ENCODE measurements at places on chromosomes 1 and 21. TPM values are rescaled to one million over a fixed set of nuclear protein-coding genes. Genes with fewer than 3 reads are reported as not detected.

The AK5 gene
- total RNA-seq, result 8.7 TPM

The SYTL1 gene
- total RNA-seq, result 0.50 TPM

The PRR9 gene
- total RNA-seq, result not detected

The CAMK1G gene
- 0.22 TPM for total RNA-seq

The BGLAP gene
- 1.2 TPM for total RNA-seq

The S100A7 gene
- total RNA-seq, result not detected

The PDC gene
- total RNA-seq, result not detected

The CAMTA1 gene
- total RNA-seq, result 67.8 TPM

The SPRR2G gene
- total RNA-seq, result not detected

The TAL1 gene
- total RNA-seq, result not detected

The TNFSF18 gene
- not detected for total RNA-seq

The DPT gene
- total RNA-seq, result not detected

The ZNF687 gene
- total RNA-seq, result 15.6 TPM

The RORC gene
- total RNA-seq, result not detected

The SPRR1A gene
- total RNA-seq, result not detected

The TNFSF4 gene
- total RNA-seq, result 0.07 TPM

The S100A16 gene
- total RNA-seq, result 412 TPM

The CHIA gene
- not detected for total RNA-seq

The OR2L3 gene
- total RNA-seq, result not detected

The CRYZL1 gene
- total RNA-seq, result 16.6 TPM

The IGSF3 gene
- total RNA-seq, result 17.9 TPM

The FAM131C gene
- 16.5 TPM for total RNA-seq

The LCE3E gene
- not detected for total RNA-seq

The A3GALT2 gene
- not detected for total RNA-seq

The NBPF4 gene
- 0.13 TPM for total RNA-seq

The CRYBG2 gene
- total RNA-seq, result 1.6 TPM

The METTL18 gene
- total RNA-seq, result 5.0 TPM

The TTC34 gene
- 0.03 TPM for total RNA-seq

The RIPPLY3 gene
- total RNA-seq, result 0.56 TPM

The ST7L gene
- total RNA-seq, result 10.9 TPM

The LAD1 gene
- 0.69 TPM for total RNA-seq

The ICOSLG gene
- 2.3 TPM for total RNA-seq

The AIM2 gene
- not detected for total RNA-seq

The PLEKHM2 gene
- 30.4 TPM for total RNA-seq
